ENCODE measurements at places on chromosomes 12 and 14. TPM values are rescaled to one million over a fixed set of nuclear protein-coding genes. Genes with fewer than 3 reads are reported as not detected.
A peak's percentile ranks its signal among the peaks of the same experiment; 100 is the strongest.

- no peaks in the 10 kb centered on the region for H3K36me3 ChIP-seq
- no peak overlapping the region for H3K4me3 ChIP-seq
- H3K4me1 ChIP-seq = no peaks in the 10 kb centered on the region
Observed at GRCh38 chr12:48339442-48340117, 11.1 kb downstream of the ZNF641 start.

DNA sequence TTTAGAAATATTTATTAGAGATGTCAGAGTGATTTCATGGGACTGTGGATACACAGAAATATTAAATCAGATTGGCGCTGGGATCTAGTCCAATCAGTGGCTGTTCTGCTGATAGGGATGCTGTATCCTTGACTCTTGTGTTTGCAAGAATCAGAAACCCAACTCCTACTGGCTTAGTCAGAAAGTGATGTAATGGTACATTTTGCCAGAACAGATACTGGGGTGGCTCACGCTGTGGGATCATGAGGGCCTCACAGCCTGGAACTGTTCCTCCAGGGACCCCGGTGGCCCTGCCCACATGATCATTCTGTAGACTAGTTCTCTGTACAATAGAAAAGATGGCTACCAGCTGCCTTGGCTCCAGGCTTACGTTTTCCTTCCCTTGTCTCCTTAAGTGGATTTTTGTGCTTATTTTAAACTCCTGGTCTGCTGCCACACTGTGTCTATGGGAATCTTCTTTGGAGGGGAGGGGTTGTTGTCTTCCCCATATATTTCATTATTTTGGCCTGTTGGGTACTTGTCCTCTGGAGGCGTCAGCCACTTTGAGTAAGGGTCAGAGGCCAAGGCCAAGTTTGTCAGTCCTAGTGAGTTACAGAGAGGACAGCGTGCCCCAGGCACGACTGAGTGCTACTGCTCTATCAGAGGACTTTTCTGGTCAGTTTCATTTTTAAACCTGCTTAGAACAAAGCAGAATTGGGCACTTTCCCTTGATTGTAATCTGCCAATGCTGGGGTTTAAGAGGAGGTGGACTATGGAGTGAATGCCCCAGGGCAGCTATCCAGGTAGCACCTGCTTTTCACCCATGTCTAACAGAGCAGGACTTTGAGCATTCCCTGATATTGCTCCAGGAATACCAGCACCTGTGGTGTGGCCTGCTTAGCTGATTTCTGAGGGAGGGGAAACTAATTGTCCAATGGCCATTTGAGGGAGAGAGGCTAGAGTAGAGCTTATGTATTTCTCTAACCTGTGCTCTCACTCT lies 164.3 kb downstream of the SLC5A8 start:
- H3K4me3 ChIP-seq = no peak overlapping the region
- H3K36me3 ChIP-seq = no peaks in the 10 kb centered on the region
- peak overlapping the region; percentile 83 for H3K27ac ChIP-seq
- H3K27me3 ChIP-seq = no peaks in the 10 kb centered on the region
- DNase-seq = peak; percentile 68

DNA sequence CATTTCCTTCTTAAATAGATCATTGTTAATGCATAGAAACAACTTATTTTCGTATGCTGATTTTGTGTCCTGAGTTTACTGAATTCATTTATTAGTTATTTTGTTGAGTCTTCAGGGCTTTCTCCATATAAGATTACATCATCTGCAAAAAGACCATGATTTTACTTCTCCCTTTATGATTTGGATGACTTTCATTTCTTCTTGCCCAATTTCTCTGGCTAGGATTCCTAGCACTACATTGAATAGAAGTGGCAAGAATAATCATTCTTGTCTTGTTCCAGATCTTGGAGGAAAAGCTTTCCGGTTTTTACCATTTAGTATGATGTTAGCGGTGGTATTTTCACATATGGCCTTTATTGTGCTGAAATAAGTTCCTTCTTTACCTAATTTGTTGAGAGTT lies 303.0 kb upstream of the RTL1 start:
- no peaks in the 10 kb centered on the region for H3K27me3 ChIP-seq
- no peak overlapping the region for H3K4me3 ChIP-seq
- H3K27ac ChIP-seq = no peak overlapping the region
- no peaks in the 10 kb centered on the region for H3K4me1 ChIP-seq
- H3K36me3 ChIP-seq = no peaks in the 10 kb centered on the region

HCAR3 gene
- total RNA-seq = not detected

SERPINA6 gene
- total RNA-seq = not detected

GRCh38 chr12:4277857-4278256 lies 4.3 kb downstream of the CCND2 start:
- H3K4me1 ChIP-seq = peaks cover 61% of the 10 kb centered on the region
- no peak for DNase-seq
- no peak overlapping the region for H3K27ac ChIP-seq
- H3K27me3 ChIP-seq = no peaks in the 10 kb centered on the region
- H3K4me3 ChIP-seq = peak overlapping the region; percentile 5

RPS6KL1 gene
- 4.3 TPM for total RNA-seq

NOVA1 gene
- total RNA-seq = 2.1 TPM

- peaks cover 61% of the 10 kb centered on the region for H3K4me1 ChIP-seq
- H3K36me3 ChIP-seq = peaks cover 11% of the 10 kb centered on the region
- H3K27ac ChIP-seq = no peak overlapping the region
- H3K4me3 ChIP-seq = no peak overlapping the region
- no peaks in the 10 kb centered on the region for H3K27me3 ChIP-seq
Observed at GRCh38 chr12:131959641-131960589, 10.2 kb downstream of the EP400 start.

GRCh38 chr14:89243741-89244140 lies 173.3 kb downstream of the FOXN3 start:
- no peak overlapping the region for H3K4me3 ChIP-seq
- DNase-seq = no peak
- peaks cover 19% of the 10 kb centered on the region for H3K4me1 ChIP-seq
- H3K27me3 ChIP-seq = no peaks in the 10 kb centered on the region
- H3K36me3 ChIP-seq = no peaks in the 10 kb centered on the region

PLEKHG3 gene
- total RNA-seq = 8.4 TPM

RGS6 gene
- total RNA-seq = 0.67 TPM

DNA sequence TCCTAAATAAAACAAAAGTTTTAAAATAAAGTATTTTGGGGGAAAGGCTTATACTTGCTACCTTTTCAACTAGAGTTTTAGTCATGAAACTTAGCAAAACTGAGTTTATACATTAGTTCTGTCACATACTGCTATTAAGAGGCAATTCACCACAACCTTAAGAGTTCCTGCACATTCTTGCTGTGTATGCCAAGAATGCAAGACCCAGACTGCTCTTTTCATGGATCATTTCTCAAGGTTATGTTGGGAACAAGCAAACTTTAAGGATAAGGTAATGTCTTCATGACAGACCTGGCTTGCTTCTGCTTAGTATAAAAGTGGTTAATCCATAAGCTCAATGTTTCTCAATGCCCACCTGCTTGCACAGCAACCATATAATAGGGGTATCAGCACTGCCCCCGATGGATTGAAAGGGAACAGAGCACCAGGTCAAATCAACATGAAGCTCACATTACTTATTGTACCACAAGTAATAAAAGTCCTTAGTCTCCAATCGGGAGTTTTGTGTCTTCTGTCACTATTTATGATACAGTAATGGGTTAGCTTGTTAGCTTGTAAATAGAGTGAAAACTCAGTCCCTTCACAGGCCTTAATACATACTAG lies 67.6 kb downstream of the KIF21A start:
- no peak for DNase-seq
- H3K36me3 ChIP-seq = no peaks in the 10 kb centered on the region
- no peaks in the 10 kb centered on the region for H3K27me3 ChIP-seq
- H3K27ac ChIP-seq = no peak overlapping the region

DNA sequence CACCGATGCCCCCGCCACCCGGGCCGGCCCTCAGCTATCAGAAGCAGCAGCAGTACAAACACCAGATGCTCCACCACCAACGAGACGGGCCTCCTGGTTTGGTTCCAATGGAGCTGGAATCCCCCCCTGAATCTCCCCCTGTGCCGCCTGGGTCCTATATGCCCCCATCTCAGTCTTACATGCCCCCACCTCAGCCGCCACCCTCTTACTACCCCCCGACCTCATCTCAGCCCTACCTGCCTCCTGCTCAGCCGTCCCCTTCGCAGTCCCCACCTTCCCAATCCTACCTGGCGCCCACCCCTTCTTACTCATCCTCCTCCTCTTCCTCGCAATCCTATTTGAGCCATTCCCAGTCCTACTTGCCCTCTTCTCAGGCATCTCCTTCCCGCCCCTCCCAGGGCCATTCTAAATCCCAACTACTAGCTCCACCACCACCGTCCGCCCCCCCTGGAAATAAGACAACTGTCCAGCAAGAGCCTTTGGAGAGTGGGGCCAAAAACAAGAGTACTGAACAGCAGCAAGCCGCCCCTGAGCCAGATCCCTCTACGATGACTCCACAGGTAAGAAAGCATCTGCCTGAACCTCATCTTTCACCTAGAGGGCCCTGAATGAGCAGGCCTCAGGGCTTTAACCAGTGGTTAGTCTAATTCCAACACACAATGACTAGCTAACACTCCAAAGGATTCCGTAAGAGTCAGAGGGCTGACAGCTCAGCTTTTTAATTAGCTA lies 851 bp downstream of the YLPM1 start:
- peak overlapping the region; percentile 54 for H3K4me3 ChIP-seq
- H3K36me3 ChIP-seq = no peaks in the 10 kb centered on the region
- H3K27ac ChIP-seq = peak overlapping the region; percentile 84
- H3K4me1 ChIP-seq = peaks cover 18% of the 10 kb centered on the region
- no peaks in the 10 kb centered on the region for H3K27me3 ChIP-seq

DNA sequence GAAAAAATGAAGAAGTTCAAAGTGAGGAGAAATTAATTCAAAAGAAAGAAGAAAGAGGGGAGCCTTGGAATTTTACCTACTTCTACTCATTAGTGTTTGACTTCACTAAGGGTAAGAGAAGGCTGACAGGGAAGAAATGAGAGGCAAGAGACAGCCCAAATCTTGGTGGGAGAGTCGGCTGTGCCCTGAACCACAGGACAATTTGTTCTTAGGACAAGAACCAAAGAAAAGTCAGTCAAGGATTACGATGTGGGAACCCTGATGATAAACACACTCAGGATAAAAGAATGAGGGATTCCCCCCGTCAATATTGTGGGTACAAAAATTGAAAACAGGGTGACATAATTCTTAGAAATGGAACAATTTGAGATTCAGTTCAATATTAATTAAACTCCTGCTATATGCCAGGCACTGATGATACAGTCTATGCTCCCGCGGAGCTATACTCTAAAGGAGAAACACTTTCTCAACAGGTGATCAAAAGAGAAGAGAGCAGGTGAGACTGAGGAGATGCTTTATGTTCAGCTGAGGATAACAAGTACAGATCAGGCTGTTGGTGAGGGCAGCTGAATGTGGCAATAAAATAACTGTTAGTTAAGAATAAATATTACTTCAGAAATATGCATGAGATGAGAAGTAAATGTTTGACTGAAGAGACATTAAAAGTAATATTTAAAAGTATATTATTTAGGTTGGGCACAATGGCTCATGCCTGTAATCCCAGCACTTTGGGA lies 175.4 kb downstream of the SLC25A21 start:
- H3K36me3 ChIP-seq = no peaks in the 10 kb centered on the region
- no peaks in the 10 kb centered on the region for H3K27me3 ChIP-seq
- no peak for DNase-seq
- H3K4me1 ChIP-seq = no peaks in the 10 kb centered on the region

GRCh38 chr14:64722842-64723447 lies 18.7 kb downstream of the PLEKHG3 start:
- DNase-seq = no peak
- no peaks in the 10 kb centered on the region for H3K36me3 ChIP-seq
- H3K4me1 ChIP-seq = peaks cover 4% of the 10 kb centered on the region
- H3K4me3 ChIP-seq = no peak overlapping the region
- H3K27ac ChIP-seq = peak overlapping the region; percentile 68

MYF6 gene
- total RNA-seq = not detected

GRCh38 chr12:69284131-69284530 lies 44.8 kb downstream of the CPSF6 start:
- H3K4me3 ChIP-seq = peak overlapping the region; percentile 15
- H3K27me3 ChIP-seq = no peaks in the 10 kb centered on the region
- H3K36me3 ChIP-seq = no peaks in the 10 kb centered on the region
- no peak overlapping the region for H3K27ac ChIP-seq
- peaks cover 9% of the 10 kb centered on the region for H3K4me1 ChIP-seq

GRCh38 chr12:40635141-40635731 lies 57.0 kb upstream of the CNTN1 start:
- no peaks in the 10 kb centered on the region for H3K27me3 ChIP-seq
- no peak overlapping the region for H3K27ac ChIP-seq
- H3K4me3 ChIP-seq = no peak overlapping the region
- H3K36me3 ChIP-seq = no peaks in the 10 kb centered on the region
